ENCODE measurements at places on chromosomes 11 and 22.
A peak's percentile ranks its signal among the peaks of the same experiment; 100 is the strongest.

DNA sequence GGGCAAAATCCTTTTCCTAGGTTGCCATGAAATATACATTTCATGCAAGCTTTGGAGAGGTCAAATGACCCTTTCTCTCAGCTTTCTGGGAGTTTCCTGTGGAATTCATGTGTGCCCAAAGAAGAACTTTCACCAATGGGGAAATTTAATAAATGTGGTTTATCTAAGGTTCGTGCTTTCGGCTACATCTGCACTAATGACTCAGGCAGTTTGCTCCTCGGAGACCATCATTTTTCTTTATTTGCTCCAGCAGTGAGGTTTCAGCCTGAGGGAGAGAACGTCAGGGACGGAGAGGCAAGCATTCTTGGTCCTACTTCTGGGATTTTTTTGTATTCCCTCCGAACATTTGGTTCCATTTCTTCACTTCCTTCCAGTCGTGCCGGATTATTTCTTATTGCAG lies 85.2 kb downstream of the FLI1 start:
- no peak for DNase-seq

GRCh38 chr11:130121445-130121978 lies 38.1 kb upstream of the ST14 start:
- peak; percentile 81 for DNase-seq

DNA sequence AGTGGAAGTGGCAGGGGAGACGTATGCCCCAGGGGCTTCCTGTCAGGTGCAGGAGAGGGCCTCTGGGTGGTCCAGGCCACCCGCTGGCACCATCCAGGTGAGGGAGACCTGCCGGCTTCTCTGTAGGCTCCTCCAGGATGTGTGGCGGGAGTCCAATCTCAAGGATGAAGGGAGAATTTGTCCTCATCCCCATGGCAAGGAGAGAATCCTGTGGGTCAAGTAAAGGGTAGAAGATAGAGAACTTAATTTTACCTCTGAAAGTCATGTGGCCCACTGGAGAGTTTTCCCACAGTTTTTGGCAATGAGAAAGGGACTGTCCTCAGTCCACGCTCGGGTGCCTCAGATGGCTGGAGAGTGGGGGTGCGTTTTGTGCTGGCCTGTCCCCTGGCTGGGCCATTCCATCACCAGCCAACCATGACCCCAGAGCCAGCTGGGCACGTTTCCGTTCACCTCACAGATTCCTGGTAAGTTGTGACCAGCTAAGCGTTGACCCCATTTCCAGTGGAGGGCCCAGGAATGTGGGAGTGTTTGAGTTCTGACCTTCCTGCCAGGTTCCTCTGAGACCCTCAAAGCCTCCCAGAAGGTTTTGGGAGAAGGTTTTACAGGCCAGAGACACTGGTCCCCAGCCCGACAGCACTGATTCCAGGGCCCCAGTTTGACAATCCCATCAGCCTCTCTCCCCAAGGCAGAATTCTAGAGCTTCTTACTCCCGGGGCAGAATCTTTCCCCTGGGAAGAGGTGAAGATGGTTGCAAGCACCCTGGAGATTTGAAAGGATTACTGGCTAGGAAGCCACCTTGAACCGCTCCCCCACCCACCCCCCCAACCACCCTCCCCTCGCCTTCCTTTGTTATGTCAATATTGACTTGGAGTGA lies 2.6 kb downstream of the OVOL1 start:
- no peak for DNase-seq

DNA sequence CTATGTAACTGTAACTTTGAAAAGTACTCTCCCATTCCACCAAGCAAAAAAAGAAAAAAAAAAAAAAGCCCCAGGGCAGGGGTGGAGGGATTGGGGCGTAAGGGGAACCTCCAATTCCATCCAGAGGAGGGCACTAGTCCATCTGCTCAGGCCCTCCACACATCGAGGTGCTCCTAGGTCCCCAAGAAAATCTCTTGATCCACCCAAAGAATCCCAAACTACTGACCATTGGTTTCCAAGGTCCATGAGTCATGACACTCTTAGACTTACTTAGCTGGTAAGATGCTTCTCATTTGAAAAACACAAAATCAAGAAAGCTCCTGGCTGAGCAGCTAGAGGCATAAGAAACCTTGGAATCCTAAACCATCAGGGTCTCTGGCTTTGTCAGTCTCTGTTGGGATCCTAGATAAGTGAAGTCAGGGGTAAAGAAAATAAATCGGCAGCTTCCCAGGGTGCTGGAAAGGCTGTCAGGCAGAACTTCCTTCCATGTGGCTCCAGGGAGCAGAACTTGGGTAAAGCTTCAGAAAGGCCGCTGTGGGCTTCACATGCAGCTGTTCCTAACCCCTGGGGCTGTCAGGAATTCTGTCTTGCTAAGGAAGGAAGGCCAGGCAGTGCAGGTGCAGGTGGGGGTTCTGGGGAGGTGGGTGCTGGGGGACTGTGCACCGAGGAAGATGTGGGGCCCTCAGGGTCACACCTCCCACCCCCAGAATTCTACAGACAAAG lies 49.4 kb upstream of the ADA2 start:
- DNase-seq: no peak

DNA sequence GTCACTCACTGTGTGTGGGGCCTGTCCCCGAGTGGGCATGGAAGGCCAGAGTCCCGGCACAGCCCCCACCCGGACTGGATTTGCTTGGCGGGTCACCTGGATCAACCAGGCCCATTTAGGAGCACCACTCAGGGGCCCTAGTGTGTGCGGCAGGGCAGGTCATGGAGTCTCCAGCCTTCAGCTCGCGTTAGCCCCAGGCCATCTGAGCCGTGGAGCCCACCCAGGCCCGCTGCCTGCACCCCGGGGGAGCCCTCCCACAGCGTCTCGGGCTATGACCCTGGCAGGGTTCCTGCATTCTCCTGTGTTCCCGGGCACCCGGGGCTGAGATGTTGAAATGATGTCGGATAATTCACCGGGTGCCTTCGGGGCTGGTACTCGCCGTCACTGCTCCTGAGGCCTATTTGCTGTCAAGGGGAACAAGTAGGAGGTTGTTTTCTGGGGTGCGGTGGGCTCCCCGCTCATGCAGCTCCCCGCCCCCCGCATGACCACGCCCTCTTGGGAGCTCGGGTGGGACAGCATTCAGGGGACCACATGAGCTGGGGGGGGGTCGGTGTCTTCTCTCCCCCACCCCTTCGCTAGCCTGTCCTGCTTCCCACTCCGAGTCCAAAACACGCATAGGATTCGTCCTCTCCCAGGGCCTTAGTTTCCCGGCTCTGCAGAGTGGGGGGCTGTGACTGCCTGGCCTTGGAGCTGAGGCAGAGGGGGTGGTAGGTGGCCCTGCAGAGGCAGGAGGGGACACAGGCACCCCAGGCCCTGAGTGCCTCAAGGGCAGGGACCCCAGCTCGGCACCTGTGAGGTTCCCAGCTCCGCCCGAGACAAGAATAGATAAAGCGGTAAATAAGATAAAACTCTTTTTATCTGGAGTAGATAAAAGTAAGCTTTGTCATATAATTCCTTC lies 77.2 kb downstream of the KCNQ1 start:
- no peak for DNase-seq

GRCh38 chr11:112161012-112161411 lies 2.9 kb downstream of the IL18 start:
- no peak for DNase-seq

DNA sequence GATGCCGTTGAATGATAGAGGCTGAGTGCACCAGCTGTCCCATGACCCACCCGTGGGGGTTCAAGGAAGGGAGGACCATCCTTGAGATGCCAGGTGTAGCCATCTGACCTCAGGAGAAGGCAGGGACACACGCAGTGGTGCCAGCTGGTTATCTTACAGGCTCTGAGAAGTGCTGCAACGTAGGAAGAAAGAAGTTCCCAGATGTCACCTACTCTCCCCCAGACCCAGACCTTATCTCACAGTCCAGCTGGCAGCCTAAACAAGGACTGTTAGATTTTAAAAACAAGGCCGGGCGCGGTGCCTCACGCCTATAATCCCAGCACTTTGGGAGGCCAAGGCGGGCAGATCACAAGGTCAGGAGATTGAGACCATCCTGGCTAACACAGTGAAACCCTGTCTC lies 1307.6 kb downstream of the TBC1D22A start:
- no peak for DNase-seq

DNA sequence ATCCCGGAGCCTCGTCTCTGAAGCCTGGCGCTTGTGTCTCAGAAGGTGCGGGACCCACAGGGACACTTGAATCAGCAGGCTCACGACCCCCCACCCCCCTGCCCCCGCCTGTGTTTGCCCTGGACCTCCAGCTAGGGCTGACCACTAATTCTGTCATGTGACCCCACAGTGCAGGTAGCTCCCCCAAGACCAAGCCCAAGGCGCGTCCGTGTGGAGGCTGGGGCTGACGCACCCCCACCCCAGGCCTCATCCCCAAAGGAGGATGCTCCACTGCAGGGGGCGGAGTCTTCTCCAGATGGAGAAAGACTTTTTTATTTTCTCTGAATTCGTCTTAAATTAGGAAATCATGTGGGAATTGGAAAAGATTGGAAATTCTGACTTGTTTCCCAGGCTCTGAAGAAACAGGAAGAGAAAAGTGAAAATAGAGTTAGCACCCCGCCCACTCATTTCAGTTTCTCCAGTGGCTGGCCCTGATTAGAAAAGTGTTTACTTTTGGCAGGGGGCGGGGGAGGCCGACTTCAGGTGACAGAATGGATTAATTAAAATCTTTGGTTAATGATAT lies 1.0 kb upstream of the RELA start:
- DNase-seq: peak; percentile 63

- no peak for DNase-seq
Observed at GRCh38 chr11:36427876-36428275, 82.2 kb downstream of the TRAF6 start.

GRCh38 chr11:1352696-1353382 lies 36.9 kb upstream of the BRSK2 start:
- no peak for DNase-seq

- DNase-seq: no peak
Observed at GRCh38 chr22:44676441-44677352, 25.3 kb upstream of the PRR5 start.

- no peak for DNase-seq
Observed at GRCh38 chr11:72136684-72137262, 1.2 kb downstream of the FOLR3 start.

GRCh38 chr11:60182541-60183330 lies at the start of gene MS4A6A:
MS4A6A (minus strand) TSS chr11:60183083; CDS start chr11:60181727, 1,356 bp downstream.
- no peak for DNase-seq

DNA sequence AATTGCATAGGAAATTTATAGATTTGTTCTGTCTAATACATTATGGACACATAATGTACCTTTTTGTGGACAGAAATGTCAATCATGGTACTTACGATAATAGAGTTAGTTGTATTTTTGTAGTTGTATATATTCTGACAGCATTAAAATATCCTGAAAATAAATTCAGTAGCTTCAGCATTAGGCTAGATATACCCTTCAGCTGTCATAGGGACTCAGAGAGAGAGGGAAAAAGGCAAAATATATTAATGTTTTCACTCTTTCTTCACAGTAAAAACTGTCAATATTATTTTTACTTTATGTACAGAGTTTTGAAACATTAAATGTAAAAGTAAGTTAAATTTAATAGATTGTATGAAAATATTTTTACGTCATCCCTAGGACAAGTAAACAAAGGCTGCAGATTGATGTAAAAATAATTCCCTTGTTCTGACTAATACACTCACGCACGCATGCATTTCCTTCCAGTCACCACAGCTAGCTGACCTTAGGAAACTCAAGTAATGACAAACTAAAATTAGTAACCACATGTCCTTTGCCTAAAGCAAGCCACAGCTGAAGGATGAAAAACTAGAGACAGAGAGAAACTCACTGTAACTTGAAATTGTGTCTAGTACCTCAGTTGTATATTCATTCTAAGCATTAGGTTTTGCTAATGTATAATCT lies 104.7 kb upstream of the CARD18 start:
- DNase-seq: peak; percentile 63

GRCh38 chr11:130437848-130438247 lies 9.4 kb upstream of the ADAMTS8 start:
- no peak for DNase-seq

- no peak for DNase-seq
Observed at GRCh38 chr11:44823868-44824267, 97.1 kb downstream of the TSPAN18 start.

- no peak for DNase-seq
Observed at GRCh38 chr11:27660171-27660570, 40.1 kb downstream of the BDNF start.

DNA sequence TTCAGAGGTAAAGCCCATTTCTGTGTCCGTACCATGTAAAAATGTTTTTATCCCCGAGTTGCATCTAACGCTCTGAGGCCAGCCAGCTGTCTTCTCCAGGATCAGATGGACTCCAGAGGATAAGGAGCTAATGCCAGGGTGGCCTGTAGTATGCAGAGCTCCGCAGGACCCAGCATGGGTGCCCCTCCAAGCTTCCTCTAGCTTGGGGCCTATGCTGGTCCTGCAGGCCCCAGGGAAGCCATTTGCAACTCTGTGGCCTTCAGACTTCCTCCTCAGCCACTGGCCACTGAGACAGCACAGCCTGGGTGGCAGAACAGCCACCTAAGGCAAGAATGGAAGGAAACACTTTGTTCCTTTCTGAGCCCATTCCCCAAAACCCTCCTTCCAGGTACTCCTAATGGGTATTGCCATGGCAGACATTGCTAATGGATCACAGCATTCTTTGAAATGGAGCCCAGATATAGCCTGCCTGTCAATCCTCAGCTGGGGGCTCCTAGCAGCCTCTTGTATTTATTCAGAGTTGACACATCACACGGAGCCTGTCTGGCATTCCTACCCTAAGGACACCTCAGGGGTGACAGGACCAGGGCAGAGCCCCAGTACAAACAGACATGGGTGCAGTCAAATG lies 4.7 kb downstream of the ADA2 start:
- no peak for DNase-seq

DNA sequence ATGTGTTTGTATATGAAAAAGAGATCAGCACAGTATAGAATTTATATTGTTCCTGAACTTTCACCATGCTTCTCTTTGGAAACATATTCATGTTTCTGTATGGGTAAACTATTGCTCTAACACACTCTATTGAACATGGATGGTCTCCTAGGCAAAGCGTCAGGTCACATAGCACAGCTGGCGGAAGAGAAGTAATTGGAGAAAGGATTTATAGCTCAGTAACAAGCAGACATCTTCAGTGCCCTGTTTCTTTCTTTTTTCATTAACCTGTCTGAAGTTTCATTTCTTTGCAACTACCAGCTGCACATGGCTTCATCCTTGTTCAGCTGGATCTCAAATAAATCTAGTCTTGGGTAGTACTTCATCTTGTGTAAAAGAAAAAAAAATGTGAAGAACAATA lies 84.4 kb upstream of the TRPC6 start:
- DNase-seq: no peak

GRCh38 chr11:35541621-35542375 lies 16.4 kb upstream of the PAMR1 start:
- no peak for DNase-seq

DNA sequence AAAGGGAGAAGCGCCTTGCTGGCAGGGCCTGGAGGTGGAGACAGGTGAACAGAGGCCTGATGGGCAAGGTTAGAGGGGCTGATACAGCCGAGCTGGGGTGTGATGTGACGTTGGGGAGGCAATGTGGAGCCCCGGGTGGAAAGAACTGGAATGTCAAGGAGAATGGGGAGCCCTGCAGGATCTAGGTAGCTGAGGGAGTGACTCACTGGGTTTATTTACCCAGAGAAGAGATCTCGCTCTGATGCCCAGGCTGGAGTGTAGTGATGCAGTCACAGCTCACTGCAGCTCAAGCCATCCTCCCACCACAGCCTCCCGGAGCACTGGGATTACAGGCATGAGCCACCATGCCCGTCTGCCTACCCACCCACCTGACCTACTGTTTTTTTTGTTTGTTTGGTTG lies 1.9 kb upstream of the CYB5R3 start:
- peak; percentile 71 for DNase-seq

GRCh38 chr11:58577555-58578135 lies 1.2 kb upstream of the ZFP91 start:
- peak; percentile 17 for DNase-seq

GRCh38 chr11:57302489-57302888 lies 22.3 kb downstream of the TNKS1BP1 start:
- DNase-seq: no peak
